ENCODE measurements at places on chromosomes 5 and 9. TPM values are rescaled to one million over a fixed set of nuclear protein-coding genes. Genes with fewer than 3 reads are reported as not detected.
A peak's percentile ranks its signal among the peaks of the same experiment; 100 is the strongest.

The PPP6C gene
- 44.8 TPM for total RNA-seq

DNA sequence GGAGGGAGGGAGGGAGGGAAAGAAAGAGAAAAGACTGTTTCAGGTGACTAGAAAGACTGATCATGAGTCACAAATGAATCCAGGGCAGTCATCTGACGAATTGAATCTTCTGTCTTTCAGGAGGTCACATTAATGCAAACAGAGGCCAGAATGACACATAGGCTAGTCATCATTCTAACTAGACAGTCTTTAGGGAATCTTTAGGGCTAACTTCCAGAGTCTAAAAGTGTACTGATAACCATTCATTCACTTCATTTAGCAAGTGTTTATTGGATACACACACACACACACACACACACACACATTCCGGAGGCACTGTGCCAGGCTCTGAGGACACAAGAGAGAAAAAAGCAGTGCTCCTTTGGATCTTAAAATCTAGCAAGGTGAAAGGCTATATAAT lies 156.7 kb downstream of the EBF1 start:
- DNase-seq, result no peak

DNA sequence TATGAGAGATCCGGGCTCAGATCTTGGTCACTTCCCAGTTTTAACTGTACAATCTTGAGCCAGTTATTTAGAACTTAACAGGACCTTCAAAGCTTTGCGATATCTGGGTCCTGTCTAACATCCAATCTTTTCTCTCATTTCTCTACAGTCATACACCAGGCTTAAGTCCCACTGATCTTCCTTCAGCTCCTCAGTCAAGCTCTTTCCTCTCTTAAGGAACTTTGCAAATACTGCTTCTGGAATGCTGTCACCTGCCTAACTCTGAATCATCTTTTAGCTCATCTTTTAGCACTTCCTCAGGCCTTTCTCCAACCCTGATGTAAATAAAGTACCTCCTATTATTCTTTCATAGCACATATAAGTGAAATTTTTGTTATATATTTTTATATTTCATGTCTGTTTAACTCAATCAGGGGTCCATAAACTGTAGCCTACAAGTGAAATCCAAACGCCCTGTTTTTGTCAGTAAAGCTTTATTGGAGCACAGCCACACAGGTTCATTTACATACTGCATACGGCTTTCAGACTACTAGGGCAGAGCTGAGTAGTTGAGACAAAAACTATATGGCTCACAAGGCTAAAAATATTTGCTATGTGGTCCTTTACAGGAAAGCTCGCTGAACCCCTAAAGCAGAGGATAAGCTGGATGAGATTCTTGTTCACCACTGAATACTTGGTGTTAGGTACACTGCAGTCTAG lies 63.5 kb downstream of the MEF2C start:
- DNase-seq, result no peak

- no peak for DNase-seq
Observed at GRCh38 chr9:111529787-111530186, 4.8 kb downstream of the ZNF483 start.

The SPAAR gene
- total RNA-seq, result not detected

DNA sequence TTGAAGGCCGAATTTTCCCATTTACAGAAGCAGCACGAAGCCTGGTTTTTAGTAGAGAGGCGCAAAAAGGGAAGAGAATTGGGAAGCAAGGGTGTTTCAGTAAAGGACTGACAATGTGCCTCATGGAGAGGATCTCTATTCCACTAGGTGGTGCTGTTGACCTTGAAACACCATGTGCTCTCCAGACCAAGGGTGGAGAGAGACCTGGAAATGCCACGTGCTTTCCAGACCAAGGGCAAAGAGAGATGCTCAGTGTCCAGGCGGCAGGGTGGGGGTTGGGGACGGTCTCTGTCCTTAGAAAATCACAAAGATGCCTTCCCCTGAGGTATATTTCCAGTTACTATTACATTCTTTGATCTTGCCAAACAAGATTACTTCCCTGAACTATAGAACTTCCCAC lies 425.3 kb downstream of the CSNK1G3 start:
- peak; percentile 3 for DNase-seq

GRCh38 chr5:9408964-9409363 lies 136.9 kb downstream of the SEMA5A start:
- DNase-seq, result no peak

GRCh38 chr9:105157171-105157583 lies 87.3 kb upstream of the SLC44A1 start:
- DNase-seq, result peak; percentile 13

- DNase-seq, result no peak
Observed at GRCh38 chr5:120683580-120683979, 219.5 kb downstream of the PRR16 start.

The CNTFR gene
- not detected for total RNA-seq

GRCh38 chr5:43039471-43040286 lies 440 bp downstream of the ANXA2R start:
- peak; percentile 76 for DNase-seq
